Right ventricle myocardium superior (tissue), 1 donor: ENCODE measurements at places on chromosomes 3 and 15. TPM values are rescaled to one million over a fixed set of nuclear protein-coding genes. Genes with fewer than 3 reads are reported as not detected.

DNA sequence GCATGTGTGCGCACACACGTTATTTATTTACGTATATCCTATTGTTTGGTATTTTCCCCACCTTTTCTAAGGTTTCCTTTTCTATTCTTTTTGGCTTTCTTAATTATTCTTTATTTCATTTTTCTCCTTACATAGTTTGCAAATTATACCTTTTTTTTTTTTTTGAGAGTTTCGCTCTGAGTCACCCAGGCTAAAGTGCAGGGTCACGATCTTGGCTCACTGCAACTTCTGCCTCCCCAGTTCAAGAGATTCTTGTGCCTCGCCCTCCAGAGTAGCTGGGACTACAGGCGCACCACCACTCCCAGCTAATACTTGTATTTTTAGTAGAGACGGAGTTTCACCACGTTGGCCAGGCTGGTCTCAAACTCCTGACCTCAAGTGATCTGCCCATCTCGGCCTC lies 20.0 kb upstream of the CILP start:
- DNase-seq: no peak

DNA sequence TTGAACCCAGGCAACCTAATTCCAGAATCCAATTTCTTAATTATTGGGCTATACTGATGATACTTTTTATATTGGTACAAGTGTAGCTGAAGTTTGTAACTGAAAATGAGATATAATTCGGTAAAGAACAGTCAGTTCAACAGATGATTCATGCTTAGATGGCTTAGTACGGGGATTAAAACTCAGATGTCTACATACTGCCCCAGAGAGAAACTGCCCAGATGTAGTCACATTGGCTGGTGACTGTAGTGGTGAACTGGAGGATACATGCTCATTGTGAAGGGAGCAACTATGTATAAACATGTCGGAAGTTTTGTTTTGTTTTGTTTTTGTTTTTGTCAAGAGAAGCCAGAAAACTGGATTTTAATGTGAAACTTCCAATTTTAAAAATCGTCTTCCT lies 179.6 kb downstream of the ADAMTSL3 start:
- DNase-seq: no peak

MAN2C1 gene
- total RNA-seq: 94.7 TPM

DNA sequence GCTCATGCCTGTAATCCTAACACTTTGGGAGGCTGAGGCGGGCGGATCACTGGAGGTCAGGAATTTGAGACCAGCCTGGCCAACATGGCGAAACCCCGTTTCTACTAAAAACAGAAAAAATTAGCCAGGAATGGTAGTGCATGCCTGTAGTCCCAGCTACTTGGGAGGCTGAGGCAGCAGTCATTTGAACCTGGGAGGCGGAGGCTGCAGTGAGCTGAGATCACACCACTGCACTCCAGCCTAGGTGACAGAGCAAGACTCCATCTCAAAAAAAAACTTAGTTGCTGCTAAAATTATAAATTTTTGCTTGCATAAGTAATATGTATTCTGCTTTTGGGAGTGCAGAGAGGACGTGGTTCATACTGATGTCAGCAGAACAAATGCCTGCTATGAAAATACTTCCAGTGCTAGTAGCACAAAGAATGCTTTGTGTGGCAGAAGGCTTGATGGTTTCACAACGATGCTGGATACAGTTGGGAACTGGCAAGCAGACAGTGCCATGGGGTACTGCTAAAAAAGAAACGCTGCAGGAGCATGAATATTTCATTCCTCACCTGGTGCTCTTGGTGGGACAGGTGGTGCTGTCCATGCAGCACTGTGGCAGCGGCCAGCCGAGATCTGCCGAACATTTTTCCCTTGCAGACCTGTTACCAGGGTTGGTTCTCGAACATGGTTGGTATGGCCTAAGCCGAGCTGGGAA lies 31.1 kb downstream of the FBXL22 start:
- DNase-seq: no peak

WNT5A gene
- total RNA-seq: 6.7 TPM

DNA sequence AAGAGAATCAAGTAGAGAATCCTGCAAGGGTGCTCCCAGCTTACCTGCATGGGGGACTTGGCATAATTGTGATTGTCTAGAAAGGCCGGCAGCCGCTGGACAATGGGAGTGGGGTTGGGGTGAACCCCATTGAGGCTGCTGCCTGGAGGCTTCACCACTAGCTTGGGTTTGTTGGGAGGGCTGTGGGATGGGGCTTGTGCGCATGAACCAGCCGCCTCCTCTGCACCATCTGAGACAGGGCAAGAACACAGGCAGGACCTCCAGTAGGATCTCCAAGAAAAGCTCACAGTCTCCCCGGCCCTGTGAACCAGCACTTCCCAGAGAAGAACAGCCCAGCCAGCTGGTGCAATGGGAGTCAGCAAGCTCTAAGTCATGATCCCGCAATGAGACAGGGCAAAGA lies 39.8 kb downstream of the SEMA3G start:
- peak; percentile 22 for DNase-seq

DNA sequence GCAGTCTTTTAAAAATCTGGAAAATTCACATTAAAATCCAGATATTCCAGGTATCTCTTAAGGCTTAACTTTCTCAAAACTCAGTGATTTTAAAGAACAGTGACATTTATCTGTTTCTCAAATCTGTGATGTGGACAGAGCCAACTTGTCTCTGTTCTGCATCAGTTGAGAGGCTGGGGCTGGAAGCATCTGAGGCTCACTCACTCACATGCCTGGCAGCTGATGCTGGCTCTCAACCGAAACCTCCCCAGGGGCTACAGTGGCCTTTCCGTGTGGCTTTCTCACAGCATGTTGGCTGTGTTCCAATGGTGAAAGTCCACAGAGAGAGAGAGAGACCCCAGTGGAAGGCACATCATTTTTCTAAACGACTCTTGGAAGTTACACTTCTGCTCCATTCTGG lies 53.5 kb downstream of the CEMIP start:
- no peak for DNase-seq

VIPR1 gene
- total RNA-seq: 3.4 TPM

- no peak for DNase-seq
These were observed 92.9 kb downstream of the WDR76 start for GRCh38 chr15:43919540-43920253.

- DNase-seq: peak; percentile 88
These were observed 135.7 kb upstream of the IL12A start for GRCh38 chr3:159852821-159853505.

DNA sequence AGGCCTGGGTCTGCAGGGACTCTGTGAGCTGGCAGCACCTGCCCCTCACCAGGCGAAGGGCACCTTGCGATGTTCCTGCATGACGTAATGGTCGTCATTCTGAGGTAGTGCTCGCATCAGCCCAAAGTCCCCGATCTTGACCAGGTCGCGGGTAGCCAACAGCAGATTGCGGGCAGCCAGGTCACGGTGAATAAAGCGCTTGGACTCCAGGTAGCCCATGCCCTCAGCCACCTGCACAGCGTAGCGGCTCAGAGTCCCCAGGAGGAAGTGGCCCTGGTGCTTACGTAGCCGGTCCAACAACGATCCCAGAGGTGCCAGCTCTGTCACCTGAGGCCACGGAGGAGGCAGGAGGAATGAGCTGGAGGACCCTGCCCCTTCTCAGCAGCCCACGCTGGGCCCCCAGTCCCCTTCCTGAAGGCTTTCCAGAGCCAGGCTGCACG lies 26.3 kb downstream of the TNK2 start:
- peak; percentile 28 for DNase-seq

GRCh38 chr3:42276141-42277132 lies 10.5 kb upstream of the CCK start:
- no peak for DNase-seq

DNA sequence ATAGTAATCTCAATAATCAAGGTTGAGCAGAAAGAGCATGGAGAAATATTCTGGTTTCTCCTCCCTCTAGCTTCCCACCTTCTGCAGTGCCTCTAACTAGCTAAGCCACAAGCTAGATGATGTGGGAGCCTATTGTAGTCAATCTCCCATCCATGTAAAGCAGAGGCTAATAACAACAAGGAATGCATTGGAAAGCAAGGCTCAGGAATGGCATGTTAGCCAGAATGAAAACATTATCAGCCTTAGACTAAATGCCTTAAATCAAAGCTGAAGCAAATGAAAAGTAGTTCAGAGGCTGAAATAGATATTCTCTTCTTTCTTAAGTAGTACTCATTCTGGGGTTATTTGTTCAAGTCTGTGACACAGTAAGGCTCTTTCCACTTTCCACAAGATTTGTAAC lies 350.3 kb upstream of the DPPA4 start:
- DNase-seq: no peak

GRCh38 chr15:95302809-95303208 lies 1027.7 kb upstream of the NR2F2 start:
- DNase-seq: no peak

- no peak for DNase-seq
These were observed 8.8 kb downstream of the NEK10 start for GRCh38 chr3:27360113-27361078.

GRCh38 chr15:67394873-67395639 lies 125.9 kb upstream of the C15orf61 start:
- no peak for DNase-seq

- DNase-seq: no peak
These were observed 26.4 kb upstream of the HGD start for GRCh38 chr3:120708408-120708807.

GRCh38 chr3:147405231-147406027 lies 914 bp downstream of the ZIC4 start:
- DNase-seq: no peak

DNA sequence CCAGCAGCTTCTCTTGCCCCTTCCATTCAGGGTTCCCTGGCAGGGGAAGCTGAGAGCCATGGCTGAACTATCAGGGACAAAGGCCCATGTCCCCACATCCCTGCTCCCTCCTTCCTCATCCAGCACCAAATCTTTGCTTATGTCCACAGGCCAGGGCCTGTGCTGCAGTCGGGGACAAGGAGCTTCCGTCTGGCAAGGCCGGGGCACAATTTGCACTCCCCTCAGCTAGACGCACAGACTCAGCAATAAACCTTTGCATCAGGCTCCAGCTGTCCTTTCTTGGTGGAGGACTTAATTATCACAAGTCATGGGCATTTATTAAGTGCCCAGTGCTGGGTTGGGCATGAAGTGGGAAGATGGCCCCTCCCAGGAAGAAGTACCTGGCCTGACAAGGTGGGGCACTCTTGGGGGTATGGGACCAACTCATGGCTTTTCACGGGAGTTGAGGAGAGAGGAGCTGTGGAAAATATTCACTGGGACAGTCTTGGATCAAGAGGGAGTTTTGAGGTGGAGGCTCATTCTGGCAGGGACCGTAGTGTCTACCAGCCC lies 4.9 kb downstream of the GNAT1 start:
- no peak for DNase-seq

EXD1 gene
- not detected for total RNA-seq

GRCh38 chr15:88031461-88031860 lies 225.1 kb downstream of the NTRK3 start:
- DNase-seq: no peak

SCAANT1 gene
- total RNA-seq: not detected
